ENCODE measurements at places on chromosomes 1 and 21.

GRCh38 chr1:58818075-58818474 lies 34.2 kb upstream of the JUN start:
- DNase-seq = no peak

GRCh38 chr1:216178281-216178680 lies 245.0 kb downstream of the USH2A start:
- no peak for DNase-seq

DNA sequence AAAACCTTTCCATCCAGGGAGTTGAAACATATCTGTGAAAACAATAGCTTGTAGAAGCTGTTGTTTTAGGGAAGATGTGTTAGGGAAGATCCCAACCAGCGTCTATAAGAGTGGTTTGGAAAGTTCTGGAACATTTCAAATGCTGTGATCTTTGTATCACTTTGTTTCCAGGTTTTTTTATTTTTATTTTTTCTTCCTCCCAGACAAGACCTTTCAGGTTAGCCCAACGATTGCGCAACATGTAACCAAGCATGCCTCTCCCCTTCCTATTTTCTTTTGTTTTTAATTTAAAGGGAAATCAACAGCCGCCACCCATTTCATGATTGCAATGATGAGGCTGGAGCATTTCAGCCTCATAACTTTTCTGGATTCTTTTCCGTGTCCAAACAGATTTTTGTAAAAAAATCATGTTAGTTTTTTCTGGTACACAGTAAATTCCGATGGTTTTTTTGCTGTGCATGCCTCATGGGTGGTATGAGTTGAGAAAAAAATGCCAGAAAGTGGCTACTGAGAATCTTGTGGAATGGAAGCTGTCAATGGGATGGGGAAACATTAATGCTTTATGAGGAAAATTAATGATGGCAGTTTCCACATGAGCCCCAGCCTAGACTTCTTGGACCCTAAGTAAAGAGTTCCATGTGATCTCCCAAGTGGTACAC lies 109.3 kb downstream of the RUNX1 start:
- no peak for DNase-seq

- DNase-seq = no peak
Measured at GRCh38 chr1:27106561-27107323, 48.2 kb downstream of the SLC9A1 start.

DNA sequence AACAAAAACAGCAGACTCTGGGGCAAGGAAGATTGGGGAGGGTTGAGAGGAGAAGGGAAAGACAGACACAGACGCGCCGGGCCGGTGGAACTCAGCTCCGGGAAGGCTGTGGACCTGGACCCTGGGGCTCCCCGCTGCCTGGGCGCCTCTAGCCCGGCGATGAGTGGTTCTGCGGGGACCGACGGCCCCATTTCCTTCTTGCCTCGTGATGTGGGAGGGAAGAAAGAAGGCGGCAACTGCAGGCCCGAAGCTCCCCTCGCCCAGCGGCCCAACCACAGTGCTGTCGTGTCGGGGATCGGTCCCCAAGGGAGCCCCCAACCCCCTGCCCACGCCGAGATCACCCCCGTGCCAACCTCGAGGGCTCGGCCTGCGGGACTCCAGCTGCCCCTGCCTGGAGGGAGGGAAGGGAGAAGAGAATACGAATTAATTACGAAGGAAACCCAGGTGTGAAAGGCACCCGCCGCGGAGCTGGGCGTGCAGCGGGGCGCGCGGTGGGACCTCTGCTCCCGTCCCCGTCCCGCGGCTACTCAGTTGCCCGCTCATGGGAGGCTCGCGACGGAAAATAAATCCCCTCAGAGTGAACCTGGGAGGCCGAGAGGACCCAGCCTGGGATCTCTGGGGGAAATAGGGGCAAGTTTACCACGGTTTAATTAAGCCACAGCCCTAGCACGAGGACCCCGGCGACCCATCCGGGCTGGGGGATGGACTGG lies 7.4 kb downstream of the FOXD3 start:
- DNase-seq = no peak

DNA sequence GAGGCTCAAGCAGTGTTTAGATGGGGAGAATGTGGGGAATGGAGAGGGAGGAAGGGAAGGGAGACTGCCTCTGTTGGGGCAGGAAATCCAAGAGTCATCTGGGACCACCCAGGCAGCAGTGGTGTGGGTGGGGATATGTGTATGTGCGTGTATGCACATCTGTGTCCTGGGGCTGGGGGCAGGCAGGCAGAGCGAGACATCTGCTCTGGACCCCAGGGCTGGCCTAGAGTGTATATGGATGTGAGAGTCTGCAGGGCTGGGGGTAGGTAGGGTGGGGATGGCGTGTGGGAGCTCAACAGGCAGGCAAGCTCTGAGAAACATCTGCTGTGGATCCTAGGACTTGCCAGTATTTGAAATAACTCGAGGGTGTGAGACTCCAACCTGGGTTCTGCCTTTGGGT lies 3.5 kb downstream of the PTCH2 start:
- DNase-seq = no peak

DNA sequence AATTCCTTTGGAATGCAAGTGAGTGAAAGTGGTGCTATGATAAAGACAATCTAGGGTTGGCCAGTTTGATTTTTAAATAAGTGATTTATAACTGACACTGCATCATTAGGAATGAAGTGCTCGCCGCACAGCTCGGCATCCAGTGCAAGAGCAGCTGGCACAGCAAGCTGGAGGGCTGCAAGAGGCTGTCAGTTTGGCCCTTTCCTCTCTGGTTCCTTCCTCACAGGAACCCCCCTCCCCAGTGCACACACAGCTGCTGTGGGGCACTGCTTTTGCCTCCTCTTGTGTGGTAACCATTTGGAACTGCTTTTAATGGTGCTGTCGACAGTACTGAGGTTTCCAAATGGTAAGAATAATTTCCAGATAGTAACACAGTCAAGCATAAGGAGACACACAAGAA lies 10.4 kb upstream of the BCAR3 start:
- no peak for DNase-seq

- no peak for DNase-seq
Measured at GRCh38 chr1:176559474-176559873, 96.5 kb downstream of the PAPPA2 start.

DNA sequence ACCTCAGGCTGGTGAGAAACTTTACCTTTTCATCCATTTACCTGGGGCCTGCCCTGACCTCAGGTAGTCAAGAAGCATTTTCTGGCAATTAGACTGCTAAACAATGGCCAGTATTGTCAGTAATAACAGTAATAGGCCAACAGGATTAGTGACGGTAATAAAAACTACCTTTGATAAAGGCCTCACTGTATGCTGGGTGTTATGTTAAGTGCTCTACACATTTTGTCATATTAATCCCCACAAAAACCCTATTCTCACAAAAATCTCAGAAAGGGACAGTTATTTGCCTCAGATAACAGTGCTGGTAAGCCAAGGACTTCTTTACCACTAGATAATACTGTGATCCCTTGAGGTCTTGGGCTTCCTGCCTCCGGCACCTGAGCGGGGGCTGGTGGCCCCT lies 191.4 kb downstream of the FOXD2 start:
- DNase-seq = no peak

DNA sequence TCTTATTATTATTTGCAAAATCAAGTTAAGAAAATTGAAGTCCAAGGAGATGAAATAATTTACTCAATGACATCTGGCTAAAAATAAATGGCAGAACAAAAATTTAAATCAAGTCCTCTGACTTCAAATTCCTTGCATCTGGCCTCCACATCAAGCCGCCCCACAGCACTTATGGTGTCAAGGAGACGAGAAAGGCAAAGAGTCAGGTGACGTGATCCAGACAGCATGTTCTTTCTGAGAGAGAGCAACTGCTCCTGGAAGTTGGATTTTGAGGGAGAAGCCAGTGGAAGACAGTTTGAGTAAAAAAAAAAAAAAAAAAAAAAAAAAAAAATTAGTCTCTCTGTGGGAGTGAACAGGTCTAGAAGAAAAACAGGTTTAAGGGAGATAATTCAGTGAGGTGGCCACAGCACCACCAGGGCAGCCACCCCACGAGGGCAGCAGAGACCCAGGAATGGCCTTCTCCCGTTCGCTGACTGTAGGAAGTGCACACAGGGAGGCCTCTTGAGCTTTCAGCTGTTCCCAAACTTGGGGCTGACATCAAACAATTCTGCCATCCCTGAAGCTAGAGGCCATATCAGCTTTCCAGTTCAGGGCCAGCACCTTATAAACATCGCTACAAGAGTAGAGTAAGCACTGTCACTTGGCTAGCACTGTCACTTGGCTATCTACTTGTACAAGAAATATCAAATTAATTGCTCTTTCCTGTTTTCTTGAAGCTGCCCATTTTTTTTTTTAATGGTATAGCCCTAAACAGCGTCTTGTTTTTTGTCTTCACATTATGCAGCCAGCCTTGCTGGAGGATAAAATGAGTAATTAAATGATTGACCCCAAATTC lies 7.8 kb downstream of the C1orf162 start:
- DNase-seq = peak; percentile 15
